ENCODE measurements at places on chromosomes 7 and 10. TPM values are rescaled to one million over a fixed set of nuclear protein-coding genes. Genes with fewer than 3 reads are reported as not detected.

Gene VSTM4
- total RNA-seq = 0.89 TPM

Gene SPDYE6
- 0.38 TPM for total RNA-seq

Gene EN2
- not detected for total RNA-seq

Gene AKR1C3
- total RNA-seq = 76.2 TPM

Gene NODAL
- total RNA-seq = 0.75 TPM

Gene LBX1
- 52.7 TPM for total RNA-seq

Gene CPXM2
- 2.4 TPM for total RNA-seq

Gene MAP3K8
- 4.4 TPM for total RNA-seq

Gene CADPS2
- total RNA-seq = 3.1 TPM

DNA sequence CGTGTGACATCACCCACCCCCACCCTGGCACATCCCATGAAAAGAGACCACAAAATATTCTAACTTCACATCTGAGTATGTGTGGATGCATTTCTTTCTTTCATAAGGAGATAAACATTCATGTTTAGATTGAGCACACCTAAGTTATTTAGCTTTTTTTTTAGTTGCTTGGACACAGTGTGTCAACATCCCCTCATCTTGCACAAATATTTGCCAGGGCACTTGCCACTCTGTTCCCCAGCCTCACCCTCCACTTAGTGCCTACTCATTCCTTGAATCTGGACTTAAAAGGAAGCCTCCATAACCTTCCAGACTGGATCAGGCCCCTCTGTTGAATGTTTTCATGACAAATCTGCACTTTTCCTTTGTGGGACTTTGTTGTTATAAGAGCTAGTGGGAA, 338.9 kb upstream of the IGFBP3 start:
- ATAC-seq = no peak

GRCh38 chr7:21108182-21108581, 319.7 kb upstream of the SP4 start:
- ATAC-seq = no peak

GRCh38 chr7:158013085-158013668, 574.4 kb downstream of the PTPRN2 start:
- no peak for ATAC-seq

DNA sequence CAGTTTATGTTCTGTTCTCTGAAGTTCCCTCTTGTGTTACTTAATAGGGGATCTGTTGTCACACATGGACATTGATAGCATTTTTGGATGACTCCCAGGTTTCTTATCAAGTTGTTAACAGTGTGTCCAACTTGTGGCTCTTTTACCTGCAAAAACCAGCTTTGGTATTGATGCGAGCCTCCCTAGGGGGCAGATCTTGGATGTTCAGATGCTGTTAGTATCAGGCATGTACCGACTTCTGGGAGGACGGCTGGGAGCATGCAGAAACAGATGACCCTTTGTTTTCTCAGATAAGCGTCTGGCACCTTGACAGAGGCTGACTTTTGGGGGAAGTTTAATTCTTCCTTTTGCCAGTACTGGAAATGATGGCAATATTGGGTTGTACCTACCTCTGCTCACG, 2.2 kb downstream of the PLPP4 start:
- ATAC-seq = no peak

DNA sequence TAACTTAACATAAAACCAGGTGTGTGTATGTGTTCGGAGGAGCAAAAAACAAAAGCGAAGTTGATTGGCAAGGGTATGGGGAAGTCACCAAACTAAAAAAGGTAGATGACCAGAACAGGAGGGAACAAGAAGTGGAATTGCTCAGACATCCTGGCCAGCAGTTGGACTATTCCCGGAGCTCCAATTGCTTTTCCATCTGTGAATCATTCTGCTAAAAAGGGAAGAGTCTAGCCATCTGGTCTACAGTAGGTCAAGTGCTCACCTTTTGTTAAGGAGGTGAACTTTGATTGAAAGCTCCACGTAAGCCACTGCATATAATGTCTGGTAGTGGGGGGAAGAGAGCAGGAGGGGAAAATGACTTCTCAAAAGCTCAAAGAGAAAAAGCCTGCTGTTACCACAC, 50.0 kb upstream of the BET1 start:
- no peak for ATAC-seq

GRCh38 chr7:3559278-3559677, 258.2 kb downstream of the SDK1 start:
- ATAC-seq = no peak

- no peak for ATAC-seq
Measured at GRCh38 chr7:47809387-47809786, 138.9 kb downstream of the PKD1L1 start.

DNA sequence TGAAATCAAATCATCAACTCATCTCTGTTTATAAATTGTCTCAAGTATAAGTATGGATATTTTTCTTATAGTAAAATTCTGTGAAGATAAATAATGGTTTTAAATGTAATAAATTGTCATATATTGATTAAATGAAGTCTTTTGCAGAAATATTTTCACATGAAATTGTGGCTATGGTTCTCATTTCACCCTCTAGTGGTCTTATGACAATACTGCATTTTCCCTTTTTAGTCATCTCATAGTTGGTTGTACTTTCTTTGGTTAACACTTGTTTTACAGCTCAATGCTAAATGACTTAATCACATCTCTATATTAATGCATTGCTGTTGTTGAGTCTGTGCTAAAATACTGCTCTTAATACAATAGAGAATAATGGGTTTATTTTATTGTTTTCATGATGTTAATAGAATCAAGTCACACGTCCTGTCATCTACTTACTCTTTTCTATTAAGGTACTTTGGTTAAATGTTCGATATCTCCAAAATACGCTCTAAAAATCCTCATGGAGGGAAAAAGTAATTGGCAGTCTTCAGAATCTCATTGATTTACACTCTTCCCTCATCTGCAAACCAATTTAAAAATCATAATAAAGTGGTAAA, 38.0 kb upstream of the CACNA2D1 start:
- ATAC-seq = no peak

GRCh38 chr7:17646253-17646956, 293.9 kb downstream of the SNX13 start:
- peak; percentile 75 for ATAC-seq

GRCh38 chr7:35463751-35464150, 209.9 kb upstream of the TBX20 start:
- no peak for ATAC-seq

GRCh38 chr10:101032637-101033224, 1.7 kb downstream of the SFXN3 start:
- ATAC-seq = peak; percentile 53

- peak; percentile 98 for ATAC-seq
Measured at GRCh38 chr7:37354656-37355131, 94.0 kb downstream of the ELMO1 start.

DNA sequence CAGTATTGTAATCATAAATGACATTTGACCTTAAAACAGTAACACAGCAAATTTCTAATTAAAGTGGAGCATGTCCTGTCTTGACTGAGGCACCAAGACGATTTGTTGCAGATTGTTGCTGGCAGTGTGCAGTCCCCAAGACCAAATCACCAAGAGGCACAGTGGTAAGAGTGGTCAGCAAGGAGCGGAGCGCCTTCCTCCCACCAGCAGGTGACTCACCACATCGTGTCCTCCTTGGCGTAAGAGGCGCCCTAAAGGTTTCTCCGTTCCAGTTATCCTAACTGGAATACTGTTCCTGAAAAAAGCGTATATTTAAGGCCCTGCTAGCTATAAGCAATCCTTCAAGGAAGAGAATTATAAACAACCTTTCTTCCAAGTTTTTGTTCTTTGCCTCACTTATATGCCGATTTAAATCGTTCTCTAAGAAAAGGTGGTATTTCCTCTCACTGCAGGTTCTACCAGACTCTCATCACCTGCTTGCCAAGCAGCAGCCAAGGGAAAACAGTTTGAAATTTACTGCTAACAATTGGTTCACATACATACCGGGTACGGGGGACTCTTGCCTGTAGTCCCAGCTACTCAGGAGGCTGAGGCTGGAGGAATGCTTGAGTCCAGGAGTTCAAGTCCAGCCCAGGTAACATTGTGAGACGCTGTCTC, 10.7 kb upstream of the REPIN1 start:
- no peak for ATAC-seq

DNA sequence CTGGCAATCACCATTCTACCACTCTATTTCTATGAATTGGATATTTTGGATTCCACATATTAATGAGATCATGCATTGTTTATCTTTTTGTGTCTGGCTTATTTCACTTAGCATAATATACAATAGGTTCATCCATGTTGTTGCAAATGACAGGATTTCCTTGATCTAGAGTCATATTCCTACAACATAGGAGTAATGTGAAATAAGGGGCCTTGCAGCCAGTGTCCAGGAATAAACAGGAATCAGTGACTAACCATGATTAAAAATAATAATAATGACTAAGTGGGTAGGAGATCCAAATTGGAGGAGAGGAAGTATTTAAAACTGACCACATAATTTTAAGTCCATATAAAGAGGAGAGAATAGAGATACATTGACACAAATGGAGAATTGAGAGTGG, 49.9 kb downstream of the SCIN start:
- no peak for ATAC-seq

DNA sequence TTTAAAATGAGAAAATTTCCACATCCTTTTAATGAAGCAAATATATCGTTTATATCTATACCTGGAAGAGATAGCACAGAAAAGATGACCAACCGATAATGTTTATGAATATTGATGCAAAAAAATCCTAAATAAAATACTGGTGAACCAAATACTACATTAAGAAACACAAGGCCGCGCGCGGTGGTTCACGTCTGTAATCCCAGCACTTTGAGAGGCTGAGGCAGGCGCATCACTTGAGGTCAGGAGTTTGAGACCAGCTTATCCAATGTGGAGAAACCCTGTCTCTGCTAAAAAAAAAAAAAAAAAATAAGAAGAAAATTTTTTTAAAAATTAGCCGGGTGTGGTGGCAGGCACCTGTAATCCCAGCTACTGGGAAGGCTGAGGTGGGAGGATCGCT, 25.8 kb downstream of the SHH start:
- no peak for ATAC-seq

GRCh38 chr10:74644738-74645137, 181.7 kb upstream of the KAT6B start:
- ATAC-seq = peak; percentile 66

GRCh38 chr10:45023426-45023825, 22.7 kb downstream of the ZNF22 start:
- no peak for ATAC-seq

DNA sequence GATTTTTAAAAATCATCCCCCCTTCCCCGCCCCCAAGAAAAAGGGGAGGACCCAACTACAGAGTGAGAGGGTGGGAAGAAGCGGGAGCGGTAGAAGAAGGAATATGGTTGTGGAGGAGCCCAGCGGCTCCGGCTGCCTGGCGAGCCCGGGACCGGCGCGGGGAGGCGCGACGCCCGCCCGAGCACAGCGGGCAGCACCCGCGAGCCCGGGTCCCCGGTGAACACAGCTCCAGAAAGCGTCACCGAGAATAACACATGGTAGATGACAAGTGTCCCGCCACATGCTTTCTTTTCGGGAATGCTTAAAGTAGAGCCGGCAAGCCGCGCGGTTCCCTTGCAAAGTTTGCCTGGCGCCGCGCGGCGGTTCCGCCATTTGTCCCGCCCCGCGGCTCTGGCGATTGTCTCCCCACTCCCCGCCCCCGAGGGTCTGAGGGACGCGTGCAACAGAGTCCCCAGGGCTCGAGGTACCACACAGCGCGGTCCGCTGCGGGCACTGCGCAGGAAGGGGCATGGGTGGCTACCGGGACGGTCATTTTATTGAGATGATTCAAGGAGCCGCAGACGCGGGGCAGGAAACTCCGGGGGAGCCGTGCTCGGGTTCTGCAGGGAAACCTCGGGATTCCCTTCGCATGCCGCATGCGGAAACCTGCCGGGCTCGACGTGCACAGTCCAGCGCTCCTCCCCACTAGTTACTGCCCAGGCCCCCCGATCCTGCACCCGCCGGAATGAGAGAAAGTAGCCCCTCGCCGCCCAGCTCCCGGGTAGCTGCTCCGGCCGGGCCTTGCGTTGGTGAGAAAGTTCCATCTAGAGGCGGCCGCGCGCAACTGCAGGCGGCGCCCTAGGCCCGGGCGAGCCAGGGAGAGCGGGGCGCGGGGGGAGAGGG, 781 bp upstream of the GRM8 start:
- peak; percentile 74 for ATAC-seq

DNA sequence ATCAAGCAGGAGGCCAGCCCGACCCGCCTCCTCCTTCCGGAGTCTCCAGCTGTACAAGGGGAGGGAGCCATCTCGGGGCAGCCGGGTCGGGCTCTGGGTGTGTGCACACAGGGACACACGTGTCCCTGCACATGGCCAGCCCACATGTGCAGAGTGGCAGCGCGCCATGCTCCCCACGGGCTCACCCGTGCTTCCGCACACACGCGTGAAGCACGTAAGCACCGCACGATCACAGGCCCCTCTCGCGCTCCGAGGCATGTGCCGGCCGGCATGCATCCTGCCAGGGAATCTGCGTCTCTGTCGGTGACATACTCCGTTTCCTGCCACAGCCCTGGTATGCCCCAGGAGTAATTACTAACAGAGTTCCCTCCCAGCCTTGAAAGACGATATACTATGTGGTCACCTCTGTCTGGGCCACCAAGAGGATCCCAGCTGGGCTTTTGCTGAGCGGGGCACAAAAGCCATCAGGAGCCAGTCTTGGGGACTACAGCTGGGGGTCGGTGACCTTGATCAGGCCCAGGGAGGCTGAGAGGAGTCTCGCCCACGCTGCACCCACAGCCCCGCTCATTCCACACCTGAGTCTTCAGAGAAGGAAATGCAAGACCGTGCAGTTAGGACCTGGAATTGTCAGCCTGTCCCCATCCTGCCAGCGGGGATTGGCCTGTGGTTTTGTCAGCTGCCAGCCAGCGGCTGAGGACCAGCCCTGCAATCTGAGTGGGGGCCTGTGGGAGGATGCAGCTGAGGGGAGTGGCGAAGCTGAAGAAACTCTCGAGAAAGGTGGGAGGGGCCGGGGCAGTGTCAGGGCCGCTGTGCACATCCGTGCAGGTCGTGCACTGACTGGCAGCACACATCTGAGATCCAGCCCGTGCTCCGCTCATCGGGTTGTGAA, 11.0 kb upstream of the LFNG start:
- peak; percentile 58 for ATAC-seq

DNA sequence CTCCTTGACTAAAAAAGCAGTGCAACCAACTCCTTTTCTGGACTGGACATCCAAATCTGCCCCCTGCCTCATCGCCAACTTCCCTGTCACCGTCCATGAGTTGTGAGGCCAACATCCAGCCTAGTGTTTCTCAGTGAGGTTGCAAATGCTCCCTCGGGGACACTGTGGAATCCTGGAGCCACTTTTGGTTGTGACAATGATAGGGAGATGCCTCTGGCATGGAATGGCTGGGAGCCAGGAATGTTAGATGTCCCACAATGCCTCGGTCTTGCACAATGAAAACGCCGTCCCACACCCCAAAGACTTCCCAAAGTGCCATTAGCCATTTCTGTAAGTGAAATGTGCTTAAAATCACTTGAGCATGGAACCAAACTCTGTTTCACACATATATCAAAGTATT, 105.2 kb downstream of the OSBPL3 start:
- no peak for ATAC-seq

GRCh38 chr10:79453392-79453791, 8.0 kb upstream of the ZCCHC24 start:
- no peak for ATAC-seq

Data from motor neuron (in vitro differentiated cells).